ENCODE measurements at places on chromosomes 1 and 21.

GRCh38 chr1:54976747-54977146 is 3.7 kb upstream of the TMEM61 start:
- DNase-seq = no peak

GRCh38 chr1:30589083-30589482 is 134.3 kb downstream of the MATN1 start:
- DNase-seq = no peak

GRCh38 chr1:225825607-225826007 is 15.7 kb downstream of the EPHX1 start:
- no peak for DNase-seq

DNA sequence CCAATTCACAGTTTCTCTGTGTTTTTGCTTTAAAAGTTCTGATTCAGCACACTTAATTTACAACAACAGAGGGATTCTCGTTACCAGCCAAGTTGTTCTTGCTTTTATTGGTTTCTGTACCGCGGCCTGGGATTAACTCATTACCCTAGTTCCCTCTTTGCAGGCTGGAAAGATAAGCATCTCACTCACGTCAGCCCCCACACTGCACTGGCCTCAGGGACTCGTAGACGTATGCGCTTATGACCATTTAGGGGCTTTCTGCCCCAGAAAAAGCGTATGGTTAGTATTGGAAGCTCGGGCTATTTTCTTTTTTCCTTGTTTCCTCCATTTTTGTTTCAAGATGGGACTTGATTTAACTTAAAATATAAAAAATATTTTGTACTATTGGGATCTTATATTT is 76.0 kb downstream of the POFUT2 start:
- no peak for DNase-seq

- no peak for DNase-seq
Observed at GRCh38 chr1:89887270-89887669, 66.4 kb downstream of the LRRC8D start.

DNA sequence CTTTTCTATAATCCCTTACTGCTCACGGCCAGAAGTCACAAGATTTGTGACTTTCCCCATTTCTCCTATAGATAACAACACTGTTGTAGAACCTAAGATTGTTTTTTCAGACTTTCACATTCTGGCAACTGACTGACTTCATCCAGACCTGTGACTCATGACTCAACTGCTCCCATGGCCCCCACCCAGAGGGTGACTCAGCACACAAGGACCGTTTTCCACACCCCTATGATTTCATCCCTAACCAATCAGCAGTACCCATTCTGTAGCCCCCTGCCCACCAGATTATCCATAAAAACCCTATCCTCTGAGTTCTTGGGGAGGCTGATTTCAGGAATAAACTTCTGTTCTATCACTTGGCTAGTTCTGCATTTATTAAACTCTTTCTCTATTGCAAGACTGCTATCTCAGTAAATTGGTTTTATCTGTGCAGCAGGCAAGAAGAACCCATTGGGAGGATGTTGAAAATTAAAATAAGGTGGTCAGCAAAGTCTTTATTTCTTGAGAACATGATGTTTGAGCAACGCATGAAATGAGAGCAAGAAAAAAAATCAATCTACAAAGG is 79.7 kb downstream of the NGF start:
- DNase-seq = no peak

GRCh38 chr1:224339442-224340033 is 9.6 kb upstream of the NVL start:
- DNase-seq = no peak

GRCh38 chr1:995665-996633 is 3.9 kb downstream of the HES4 start:
- peak; percentile 74 for DNase-seq

DNA sequence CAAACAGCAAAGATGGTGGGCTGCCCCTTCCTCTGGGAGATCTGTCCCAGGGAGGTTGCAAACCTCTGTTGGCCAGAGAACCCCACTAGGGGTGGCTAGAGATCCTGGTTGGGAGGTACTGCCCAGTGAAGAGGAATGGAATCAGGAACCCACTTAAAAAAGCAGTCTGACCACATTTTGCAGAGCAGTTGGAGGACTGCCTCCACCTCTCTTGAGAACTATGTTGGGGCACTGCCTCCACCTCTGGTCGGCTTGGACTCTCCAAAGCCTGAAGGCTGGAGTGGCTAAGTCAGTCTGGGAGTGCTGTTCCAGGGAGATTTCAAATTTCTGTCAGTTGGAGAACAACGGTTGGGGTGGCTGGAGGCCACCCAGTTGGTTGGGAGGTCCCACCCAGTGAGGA is 58.6 kb downstream of the TNFSF4 start:
- no peak for DNase-seq

GRCh38 chr1:152197361-152197941 is 26.5 kb downstream of the HRNR start:
- no peak for DNase-seq

DNA sequence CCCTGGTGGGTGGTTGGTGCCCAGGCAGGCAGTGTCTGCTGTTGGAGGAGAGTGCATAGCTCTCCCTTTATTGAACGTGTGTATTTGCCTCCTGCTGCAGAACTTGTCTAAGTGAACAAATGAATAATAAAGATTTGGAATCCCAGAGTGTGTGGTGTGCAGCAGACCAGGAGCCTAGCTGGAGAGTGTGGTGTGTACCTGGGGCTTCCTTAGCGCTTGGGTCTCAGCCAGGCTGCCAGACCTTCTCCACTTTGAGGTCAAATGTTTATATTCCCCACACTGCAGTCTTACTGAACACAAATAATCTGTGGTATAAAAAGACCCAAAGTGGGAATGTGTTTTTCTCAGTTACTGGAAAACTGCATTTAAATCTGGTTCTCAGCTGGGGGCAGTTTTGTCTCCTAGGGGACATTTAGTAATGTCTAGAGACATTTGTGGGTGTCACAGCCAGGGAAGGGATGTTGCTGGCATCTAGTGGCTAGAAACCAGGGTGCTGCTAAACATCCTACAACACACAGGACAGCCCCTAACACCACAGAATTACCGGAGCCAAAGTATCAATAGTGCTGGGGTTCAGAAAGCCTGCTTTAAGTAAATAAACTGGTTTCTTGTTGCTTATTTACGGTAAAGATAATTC is 23.6 kb downstream of the SLC37A1 start:
- peak; percentile 19 for DNase-seq

- DNase-seq = no peak
Observed at GRCh38 chr1:91924146-91924545, 25.1 kb upstream of the BRDT start.

GRCh38 chr1:100476735-100477290 is 61.1 kb upstream of the GPR88 start:
- DNase-seq = no peak

DNA sequence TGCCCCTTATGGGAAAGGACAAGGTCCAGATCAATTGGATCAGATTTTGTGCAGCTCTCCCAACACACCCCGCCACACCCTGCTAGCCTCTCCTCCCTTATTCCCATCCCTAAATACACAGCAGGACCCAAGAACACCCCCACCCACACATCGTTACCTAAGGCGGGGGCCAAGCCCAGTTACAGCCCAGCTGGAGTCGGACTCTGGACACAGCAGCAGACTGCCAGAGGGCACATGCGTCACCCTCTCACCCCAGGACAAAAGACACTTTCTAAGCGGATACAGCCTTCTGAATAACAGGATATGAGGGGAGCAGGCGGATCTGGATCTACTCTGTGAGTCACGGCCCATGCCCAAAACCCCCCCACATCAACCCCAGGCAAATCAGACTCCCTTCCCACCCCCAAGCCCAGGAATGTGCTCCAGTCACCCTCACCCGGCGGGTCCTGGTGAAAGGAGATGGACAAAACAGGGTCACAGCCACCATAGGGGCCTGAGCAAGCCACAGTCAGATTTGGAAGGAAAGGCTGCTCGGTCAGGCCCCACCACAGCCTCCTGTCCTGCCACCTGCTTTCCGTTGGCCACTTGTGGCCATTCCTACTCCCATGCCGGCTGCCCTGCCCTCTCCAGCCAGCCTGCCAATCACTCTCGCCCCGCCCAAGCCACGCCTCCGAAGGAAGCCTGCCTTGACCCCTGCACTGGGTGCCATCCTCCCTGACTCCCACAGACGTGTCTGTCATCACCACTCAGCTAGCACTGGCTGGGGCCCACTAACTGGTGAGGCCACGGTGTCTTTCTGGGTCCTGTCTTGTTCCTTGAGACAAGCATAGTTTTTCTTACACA is 4.0 kb downstream of the S100A16 start:
- DNase-seq = peak; percentile 88

DNA sequence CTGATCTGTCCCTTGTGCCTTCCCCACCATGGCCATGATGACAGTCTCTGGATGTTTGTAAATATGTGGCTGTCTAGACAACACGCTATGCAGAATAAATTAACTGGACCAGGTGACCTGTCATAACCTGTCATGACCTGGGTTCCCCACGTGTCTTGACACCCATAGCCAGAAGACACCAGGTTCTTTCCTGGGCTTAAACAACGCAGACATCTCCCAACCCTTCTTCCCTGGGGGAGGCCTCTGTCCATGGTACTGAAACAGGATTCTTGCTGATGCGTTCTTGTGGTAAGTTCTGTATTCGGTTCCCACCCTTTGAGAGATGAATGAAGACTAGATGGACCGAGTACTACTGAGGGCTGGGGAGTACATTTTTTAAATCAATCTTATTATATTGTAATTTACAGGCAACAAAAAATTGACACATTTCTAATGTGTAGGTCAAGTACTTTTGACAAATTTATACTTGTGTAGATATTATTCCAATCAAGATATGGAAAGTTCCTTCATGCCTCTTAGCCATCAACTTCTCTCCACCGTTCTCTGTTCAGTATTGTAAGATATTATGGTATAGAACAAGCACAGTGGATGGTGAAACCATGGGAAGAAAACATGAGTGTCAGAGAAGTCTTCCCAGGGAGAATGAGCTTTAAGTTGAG is 738.8 kb downstream of the PTPRU start:
- no peak for DNase-seq

DNA sequence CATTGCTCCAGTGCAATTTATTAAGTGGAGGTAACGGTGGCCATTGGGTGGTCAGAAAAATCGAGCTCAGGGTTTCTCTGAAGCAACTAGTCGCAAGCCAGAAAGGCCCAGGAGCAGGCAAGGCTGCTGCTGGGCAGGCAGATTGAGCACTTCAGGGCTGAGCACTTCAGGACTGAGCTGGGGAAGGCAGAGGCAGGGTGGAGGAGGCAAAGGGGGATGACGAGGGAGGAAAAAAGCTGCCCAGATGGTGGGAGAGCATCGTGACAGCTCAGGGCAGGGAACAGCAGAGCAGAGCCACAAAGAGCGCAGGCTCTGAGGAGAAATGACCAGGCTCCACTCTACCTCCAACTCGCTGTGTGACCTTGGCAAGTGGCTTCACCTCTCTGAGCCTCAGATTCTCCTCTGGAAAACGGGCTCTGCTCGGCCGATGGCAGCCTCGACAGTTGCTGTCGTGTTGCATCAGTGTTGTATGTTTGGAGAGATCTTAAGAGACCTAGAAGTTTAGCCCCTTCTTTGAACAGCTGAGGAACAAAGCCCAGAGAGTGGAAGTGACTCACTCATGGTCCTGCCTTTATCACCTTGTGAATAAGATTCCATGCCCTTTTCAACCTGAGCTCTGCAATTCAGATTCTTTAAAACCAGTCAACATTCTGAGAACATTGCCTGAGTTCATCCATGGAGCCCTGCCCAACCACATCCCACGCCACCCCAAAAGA is 141.4 kb downstream of the SYF2 start:
- peak; percentile 56 for DNase-seq

- DNase-seq = peak; percentile 56
Observed at GRCh38 chr1:110196917-110197765, 13.0 kb upstream of the KCNC4 start.

DNA sequence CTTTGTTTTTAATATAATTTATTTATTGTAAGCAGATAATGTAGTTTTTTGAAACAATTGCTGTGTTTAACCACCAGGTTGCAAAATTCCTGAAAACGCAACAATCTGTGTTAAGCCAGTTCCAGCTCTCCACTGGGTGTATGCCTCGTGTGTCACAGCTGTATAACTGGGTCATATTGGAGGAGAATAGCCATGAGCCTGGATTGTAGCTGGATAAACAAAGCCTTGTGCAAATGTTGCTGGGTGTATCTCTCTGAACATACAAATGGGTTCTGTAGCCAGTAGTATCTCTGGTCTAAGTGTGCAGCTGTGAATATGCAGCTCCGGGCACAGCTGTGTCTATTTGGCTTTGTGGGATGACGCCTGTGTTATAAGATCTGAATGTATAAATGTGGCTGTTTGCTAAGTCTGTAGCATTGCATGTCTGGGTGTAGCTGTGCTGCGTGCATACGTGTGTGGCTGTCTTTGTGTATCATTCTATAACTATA is 2.8 kb downstream of the TCEA3 start:
- DNase-seq = no peak

DNA sequence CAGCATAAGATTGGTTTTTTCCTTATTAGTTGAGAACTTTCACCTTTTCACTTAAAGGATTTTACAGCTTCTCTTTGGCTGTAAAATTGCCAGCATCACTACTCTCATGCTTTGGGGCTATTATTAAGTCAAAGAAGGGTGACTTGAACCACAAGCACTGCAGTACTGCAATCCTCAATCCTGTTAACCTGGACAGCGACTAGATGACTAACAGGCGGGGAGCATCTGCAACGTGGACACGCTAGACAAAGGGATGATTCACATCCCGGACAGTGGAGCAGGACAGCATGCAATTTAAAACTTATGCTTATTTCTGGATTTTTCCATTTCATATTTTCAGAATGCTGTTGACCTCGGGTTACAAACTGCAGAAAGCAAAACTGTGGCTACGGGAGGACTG is 8.1 kb downstream of the ARV1 start:
- no peak for DNase-seq

DNA sequence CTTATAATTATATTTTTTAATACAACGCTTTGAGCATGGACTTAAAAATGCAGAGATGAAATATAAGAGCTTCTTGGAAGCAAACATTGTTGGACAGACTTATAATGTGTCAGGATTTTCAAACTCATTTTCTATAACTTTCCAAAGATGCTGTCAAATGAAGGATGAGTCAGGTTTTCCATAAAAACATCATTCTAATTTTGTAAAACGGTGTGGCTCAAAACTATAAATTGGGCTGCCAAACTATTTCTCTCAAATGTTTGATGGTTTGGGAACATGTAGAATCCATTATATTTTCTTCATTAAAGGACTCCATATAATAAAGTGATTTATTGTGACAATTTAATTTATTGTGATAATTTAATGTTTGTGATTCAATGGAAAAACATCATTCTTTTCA is 511.2 kb downstream of the USP25 start:
- no peak for DNase-seq

- no peak for DNase-seq
Observed at GRCh38 chr1:41572224-41572623, 87.7 kb upstream of the EDN2 start.

DNA sequence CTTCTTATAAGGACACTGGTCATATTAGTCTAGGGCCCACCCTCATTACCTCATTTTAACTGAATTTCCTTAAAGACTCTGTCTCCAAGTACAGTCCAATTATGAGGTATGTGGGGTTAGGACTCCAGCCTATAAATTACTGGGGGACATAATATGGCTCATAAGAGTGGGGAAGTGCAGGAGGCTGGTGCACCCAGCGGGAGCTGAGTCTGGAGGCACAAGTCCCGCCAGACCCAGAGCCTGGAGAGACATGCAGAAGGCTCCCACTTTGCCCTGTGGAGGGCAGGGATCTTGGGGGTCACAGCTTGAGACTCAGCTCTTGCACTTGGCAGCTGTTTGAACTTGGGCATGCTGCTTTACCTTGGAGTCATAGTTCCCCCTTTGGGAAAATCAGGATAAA is 250.4 kb downstream of the RHOU start:
- DNase-seq = no peak

Measured in Caco-2 (cell line).